Effector memory CD4-positive, alpha-beta T cell (primary cell): ENCODE measurements at places on chromosomes 12 and 14.
A peak's percentile ranks its signal among the peaks of the same experiment; 100 is the strongest.

- DNase-seq: no peak
Measured at GRCh38 chr14:22564463-22564862, 24.6 kb downstream of the DAD1 start.

- DNase-seq: no peak
Measured at GRCh38 chr12:85283560-85283959, 3.5 kb downstream of the ALX1 start.

- no peak for DNase-seq
Measured at GRCh38 chr12:44511289-44511688, 364.8 kb downstream of the NELL2 start.

DNA sequence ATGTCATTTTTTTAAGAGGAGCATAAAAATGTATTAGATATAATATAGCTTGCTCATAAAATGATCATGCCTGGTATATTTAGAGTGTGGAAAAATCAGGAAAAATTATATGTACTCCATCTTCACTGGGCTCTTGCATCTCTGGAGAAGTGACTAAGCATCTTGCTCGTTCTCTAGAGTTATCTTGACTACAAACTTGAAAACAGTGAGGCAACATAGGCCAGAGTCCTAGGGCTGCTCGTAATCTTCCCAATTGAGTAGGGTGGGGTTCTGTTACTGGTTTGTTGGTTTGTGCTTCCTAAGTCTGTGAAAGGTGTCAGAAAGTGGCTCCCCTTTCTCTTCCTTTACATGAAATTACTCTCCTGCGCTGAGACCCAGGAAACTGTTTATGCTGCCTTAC lies 46.2 kb downstream of the AACS start:
- DNase-seq: no peak

GRCh38 chr12:14635776-14636175 lies 60.6 kb downstream of the GUCY2C start:
- no peak for DNase-seq

- no peak for DNase-seq
Measured at GRCh38 chr12:114167431-114167830, 201.3 kb upstream of the RBM19 start.

GRCh38 chr12:48235796-48236333 lies 32.8 kb upstream of the OR10AD1 start:
- no peak for DNase-seq

DNA sequence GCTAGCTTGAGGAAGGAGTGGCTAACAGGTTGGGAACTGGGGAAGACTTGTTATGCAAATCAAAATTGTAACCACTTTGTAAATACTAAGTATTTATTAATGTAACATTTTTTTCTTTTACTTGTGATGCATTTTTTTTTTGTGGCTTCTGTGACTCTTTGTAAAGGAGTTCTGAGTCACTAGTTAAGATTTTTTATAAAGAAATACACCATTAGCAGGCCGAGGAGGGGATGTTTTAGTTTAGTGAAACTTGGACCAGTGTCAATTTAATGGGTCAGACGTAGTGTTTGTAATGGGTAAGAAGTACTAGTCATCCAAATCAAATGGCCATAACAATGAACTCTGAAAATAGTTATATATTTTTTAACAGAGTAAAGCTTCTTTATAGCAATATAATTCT lies 43.1 kb downstream of the AKAP6 start:
- DNase-seq: no peak

- DNase-seq: no peak
Measured at GRCh38 chr14:100828031-100828769, 2.3 kb downstream of the MEG3 start.

GRCh38 chr14:88188745-88189416 lies 134.2 kb downstream of the KCNK10 start:
- no peak for DNase-seq

DNA sequence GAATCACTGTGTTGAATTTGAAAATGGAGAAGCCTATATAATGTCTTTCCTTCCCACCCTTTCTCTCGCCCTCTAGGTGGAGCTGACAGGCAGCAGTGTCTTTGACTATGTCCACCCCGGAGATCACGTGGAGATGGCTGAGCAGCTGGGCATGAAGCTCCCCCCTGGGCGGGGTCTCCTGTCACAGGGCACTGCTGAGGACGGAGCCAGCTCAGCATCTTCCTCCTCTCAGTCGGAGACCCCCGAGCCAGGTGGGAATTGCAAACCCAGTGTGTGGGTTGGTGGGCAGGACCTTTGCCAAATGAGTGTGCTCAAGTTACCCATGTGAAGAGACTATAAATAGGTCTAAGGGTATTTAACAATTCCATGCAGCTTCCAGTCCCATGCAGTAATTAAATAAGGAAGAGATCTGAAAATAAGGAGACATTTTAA lies 274.7 kb downstream of the EGLN3 start:
- no peak for DNase-seq

DNA sequence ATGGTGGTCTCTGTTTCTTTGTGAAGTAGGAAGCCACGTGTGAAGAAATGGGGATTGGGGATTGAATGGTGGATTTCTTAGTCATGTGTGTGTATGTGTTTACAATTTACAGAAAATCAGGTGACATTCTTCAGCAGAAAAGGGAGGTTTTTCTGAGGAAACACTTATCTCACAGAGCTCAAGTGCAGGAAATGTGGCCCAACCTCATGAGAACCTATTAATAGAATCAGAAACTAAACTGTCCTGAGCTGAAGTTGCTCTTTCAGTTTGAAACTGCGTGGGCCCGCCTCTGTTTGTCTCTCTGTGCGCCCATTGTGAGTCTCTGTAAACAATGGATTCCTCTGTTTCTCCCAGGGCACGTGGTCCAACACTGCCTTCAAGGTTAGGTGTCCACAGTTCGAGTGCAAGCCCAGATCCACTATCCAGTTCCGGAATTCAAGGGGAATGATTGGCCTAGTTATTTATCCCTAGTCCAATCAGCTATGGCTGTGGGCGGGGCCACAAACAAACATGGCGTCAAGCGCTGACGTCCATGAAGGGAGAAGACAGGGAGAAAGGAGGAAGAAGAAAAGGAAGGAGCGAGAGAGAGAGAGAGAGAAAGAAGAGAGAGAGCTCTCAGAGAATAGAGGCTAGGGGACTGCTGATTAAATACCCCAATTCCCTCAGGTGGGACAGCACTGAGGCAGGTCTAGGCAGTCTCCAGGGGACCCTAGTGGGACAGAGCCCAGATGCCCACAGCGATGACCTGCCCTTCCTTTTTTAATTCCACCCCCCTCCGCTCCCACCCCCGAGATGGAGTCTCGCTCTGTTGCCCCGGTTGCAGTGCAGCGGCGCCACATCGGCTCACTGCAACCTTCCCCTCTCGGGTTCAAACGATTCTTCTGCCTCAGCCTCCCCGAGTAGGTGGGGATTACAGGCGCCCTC lies 31.4 kb upstream of the C12orf76 start:
- peak; percentile 51 for DNase-seq

DNA sequence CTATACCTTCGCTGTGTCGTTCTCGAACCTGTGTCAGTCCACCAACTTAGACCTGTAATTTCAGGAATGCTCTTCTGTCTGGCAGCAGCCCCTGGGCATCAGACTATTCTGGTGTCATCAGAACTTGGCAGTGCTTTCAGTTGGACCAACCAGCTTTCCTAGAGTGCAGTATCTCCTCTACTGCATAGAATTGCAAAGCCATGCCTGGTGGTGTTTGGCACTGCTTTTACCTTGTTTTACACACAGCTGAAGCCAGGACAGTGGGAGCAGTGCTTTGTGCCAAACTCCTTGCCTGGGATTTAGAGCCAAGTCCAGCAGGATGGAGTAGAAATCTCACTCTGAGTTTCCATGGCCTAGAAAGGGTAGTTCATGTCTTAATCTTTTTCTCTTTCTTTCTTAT lies 1.5 kb downstream of the FLVCR2 start:
- DNase-seq: no peak

- no peak for DNase-seq
Measured at GRCh38 chr12:94622475-94622874, 27.9 kb downstream of the TMCC3 start.

DNA sequence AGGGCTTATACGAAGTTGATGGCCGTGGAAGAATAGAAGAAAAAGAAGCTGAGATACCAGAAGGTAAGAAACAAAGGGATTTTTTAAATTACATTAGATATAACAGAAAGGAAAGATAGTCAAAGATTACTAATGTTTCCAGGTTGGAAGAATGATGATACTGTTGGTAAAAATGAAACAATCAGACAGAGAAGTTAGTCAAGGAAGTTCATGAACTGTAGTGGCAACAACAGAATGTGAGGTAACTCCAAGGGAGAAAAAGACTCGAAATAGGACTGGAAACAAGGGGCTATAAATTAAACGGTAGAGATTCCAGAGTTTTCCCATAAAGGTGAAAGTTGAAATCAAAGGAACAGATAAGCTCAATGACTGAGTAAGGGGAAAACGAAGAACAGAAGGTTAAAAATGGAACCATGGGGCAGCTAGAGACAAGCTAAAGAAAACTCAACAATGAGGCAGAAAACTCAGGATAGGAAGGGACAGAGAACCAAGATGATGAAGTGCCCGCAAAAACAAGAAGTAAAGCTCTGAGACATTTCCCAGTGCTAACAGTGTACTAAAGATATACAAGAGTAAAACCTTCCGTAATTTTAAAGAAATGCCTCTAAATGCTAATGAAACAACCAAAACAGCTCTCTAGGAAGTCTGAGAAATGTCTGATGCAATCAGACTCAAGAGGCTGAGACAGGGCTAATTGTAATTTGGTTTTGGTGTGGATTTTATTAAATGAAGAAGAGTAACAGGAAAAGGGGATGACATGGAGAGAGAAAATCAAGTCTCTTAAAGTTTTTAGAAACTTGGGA lies 70.0 kb downstream of the PPP2R5E start:
- no peak for DNase-seq

- DNase-seq: no peak
Measured at GRCh38 chr14:26966908-26967307, 369.1 kb upstream of the NOVA1 start.

DNA sequence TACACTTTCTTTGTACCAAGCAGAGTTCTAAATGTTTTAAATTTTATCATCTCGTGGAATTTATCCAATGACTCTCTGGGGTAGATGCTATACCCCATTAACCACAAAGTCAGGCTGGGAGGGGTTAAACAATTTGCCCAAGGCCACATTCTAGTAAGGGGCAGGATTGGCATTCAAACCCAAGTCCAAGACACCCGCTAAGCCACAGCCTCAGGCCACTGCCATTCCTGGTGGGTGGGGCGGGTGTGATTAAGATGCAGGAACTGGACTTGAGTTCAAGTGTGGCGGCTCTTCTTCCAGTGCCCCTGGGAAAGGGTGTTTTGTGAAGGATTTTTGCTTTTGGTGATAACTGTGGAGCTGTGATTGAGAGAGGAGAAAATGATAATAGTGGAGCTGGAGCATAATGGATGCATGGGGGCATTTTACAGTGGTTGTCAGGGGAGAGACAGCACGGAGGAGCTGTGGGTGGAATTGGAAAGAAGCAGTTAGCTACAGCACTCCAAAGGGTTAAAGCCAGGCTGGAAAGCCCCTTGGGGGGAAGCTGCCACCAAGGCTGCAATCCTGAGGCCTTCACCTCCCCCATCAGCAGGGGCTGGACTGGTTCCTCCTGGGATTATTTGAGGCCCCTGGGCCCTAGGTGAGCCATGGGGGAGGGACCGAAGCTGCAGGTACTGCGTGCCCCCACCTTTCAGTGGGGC lies 1.0 kb upstream of the VRTN start:
- no peak for DNase-seq

GRCh38 chr12:85568395-85569103 lies 267.7 kb downstream of the RASSF9 start:
- no peak for DNase-seq

DNA sequence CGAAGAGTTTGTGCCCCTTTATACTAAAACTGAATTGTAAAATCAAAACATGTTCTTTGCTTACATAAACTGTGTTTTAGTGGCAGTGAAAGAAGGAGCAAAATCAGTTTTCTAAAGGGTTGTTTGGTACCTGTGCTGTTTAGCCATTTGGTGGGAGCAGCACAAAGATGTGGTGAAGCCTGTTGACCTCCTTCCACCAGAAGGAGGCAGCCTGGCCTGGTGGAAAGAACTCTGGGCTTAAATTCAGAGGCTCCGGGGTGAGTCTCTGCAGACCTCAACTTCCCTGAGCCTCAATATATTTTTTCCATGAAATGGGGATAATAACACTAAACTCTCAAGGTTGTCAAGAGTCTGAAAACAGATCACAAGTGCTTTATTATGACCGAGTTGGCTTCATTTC lies 502.5 kb downstream of the VRK1 start:
- no peak for DNase-seq

DNA sequence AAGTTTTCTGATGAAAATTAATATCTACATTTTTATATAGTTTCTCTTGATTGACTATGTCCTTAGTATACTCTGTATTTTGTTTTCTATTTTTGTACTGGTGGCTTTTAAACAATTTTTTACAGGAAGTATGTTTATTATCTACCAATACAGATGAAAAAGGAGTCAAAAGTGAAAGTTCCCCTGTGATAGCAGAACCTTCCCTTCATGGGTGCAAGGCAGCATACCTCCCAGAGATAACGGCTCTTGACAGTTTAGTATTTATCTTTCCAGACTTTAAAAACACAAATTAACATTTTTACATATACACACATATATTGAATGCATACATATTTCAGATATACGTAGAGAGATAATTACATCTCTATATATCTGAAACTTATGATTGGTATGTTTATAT lies 17.1 kb upstream of the FAM234B start:
- DNase-seq: no peak

DNA sequence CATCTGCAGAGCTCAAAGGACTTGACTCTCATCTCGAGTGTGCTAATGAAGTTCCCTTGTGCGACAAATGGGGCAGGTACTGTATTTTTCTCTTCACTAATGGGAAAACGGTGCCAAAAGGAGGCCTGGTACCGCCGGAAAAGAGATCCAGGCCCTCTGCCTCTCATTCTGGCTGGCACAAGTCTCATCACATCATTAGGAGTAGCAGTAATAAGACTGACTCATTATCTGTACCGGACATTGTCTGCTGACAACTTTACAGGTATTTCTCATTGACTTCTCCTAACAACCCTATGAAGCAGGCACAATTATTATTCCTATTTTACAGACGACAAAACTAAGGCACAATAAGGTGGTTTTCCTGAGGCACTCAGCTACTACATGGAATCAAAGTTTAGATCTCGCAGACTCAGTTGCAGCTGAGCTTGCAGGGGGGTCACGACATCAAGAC lies 668 bp downstream of the APPL2 start:
- no peak for DNase-seq

- no peak for DNase-seq
Measured at GRCh38 chr12:71938728-71939385, at the start of gene TPH2. TPH2 (plus strand) TSS chr12:71938845; CDS start chr12:71938987, 142 bp downstream.

- no peak for DNase-seq
Measured at GRCh38 chr14:95097385-95097784, 59.9 kb downstream of the DICER1 start.

DNA sequence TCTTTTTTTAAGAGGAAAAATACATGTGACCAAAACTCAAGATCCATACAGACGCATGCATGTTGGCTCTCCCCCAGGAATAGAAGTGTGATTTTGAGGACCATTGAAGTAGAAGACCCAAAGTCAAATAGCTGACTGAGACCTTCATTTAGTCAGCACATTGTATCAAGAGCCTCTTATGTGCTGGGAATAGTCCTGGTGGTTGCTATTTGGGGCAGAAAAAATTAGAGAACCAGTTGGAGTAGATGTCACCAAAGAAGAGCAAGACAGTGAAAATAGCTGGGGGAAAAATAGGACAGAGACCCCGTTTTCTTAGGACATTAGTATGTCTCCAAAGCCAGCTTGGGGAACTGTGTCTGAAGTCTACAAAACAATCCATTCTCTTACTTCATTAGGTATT lies 93.6 kb downstream of the PELI2 start:
- DNase-seq: no peak
